ENCODE measurements at places on chromosomes 6 and 20. TPM values are rescaled to one million over a fixed set of nuclear protein-coding genes. Genes with fewer than 3 reads are reported as not detected.

GRCh38 chr6:161443848-161444247 is 170.0 kb upstream of the AGPAT4 start:
- DNase-seq: no peak

DNA sequence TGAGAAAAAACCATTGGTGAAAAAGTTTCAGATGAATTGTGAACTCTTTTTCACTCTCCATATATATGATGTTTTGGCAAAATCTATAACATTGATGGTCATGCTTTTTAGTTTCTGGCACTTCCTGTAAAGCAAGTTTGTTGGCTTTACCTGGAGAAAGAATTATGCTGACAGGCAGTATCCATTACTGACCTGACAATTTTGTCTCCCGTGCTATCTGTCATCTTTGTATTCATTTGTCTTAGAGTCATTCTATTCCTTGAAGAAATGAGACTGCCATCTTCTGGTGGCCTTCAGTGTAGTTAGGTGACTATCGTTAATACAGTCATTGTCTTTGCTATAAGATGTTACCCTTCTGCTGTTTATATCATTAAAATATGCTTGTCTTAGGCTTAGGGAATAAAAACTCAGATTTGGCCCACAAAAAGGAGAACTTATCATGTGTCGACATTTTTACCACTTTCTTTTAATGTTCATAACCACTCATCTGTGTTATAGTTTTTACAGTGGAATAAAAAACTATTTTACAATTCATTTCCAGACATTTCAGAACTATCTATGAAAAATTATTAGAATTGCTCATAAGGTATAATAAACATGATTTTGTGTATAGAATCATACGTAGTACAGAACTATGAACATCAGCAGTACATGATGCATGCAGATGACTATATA is 707.0 kb downstream of the EPM2A start:
- DNase-seq: no peak

DNA sequence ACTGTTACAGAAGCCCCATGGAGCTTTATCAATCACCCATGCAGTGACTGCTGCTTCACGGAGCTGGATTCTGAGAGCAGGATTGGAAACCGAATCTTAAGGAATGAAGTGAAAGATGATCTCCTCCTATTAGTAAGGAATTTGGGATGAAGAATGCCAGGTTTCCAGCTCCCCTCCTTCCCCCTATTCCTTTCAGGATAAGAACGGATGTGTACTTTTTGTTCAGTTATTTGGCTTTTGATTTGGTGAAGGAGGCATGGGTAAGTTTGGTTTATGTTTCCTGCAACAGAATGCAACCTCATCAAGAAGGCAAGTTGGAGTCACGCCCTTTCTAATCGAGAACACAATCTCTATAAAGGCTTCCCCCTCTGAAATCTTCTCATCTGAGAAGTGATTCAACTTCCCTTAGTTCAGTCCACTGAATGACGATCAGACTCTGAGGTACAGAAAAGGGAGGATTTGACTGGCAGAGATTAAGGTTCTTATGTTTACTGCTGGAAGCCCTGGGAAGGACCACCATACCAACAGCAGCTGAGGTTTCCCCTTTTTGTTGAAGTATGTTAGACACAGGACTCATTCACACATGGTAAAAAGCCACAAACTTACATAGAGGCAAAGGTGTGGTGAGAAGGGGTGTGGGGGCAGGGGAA is 5.5 kb downstream of the ELMO2 start:
- no peak for DNase-seq

DNA sequence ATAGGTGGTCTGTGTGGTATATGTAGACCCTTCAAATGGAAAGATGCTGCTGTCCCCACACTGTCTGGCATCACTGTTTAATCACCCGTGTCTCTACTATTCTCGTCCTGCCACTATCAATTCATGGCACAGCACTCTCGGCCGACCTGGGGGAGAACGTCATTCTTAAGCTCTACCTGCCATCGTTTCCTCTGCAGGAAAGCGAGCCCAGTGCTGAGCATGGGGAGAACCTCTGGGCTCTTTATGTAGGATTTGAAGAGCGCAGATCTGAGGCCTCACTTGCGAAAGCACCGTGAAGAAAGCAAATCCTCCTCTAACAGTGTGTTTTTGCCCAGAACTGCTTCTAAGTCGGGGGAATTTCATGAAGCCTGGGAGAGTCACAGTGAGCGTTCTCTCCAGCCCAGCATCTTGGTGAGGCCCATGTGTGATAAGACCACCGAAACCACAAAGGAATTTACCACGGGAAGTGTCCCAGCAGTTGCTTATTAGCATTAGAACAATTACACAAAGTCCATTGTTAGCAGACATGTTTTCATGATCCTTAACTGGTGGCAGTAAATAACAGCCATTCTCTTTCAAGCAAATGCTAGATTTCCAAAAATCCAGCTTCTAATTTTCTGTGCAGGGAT is 124.3 kb downstream of the SCML4 start:
- no peak for DNase-seq

GRCh38 chr6:156698239-156699016 is 78.8 kb upstream of the ARID1B start:
- no peak for DNase-seq

GRCh38 chr6:34638834-34639736 is 57.5 kb downstream of the ILRUN start:
- DNase-seq: no peak

DNA sequence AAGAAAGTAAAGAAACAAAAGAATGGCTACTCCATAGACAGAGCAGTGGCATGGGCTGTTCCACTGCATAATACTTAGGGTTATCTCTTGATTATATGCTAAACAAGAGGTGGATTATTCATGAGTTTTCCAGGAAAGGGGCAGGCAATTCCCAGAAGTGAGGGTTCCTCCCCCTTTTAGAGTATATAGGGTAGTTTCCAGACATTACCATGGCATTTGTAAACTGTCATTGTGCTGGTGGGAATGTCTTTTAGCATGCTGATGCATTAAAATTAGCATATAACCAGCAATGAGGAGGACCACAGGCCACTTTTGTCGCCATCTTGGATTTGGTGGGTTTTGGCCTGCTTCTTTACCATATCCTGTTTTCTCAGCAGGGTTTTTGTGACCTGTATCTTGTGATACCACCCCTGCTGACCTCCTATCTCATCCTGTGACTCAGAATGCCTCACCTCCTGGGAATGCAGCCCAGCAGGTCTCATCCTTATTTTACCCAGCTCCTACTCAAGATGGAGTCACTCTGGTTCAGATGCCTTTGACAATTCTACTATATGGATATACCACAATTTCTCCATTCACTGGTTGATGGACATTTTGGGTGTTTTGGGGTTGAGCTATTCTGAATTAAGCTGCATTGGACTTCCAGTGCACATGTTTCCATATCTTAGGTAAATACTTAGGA is 280.6 kb downstream of the FARS2 start:
- DNase-seq: peak; percentile 42

SLC22A3 gene
- total RNA-seq: 4.2 TPM

PDYN gene
- total RNA-seq: not detected

TGM3 gene
- total RNA-seq: not detected

SLC16A10 gene
- total RNA-seq: 0.63 TPM

RING1 gene
- 11.3 TPM for total RNA-seq

OXT gene
- total RNA-seq: 0.43 TPM

DNAH8 gene
- total RNA-seq: not detected

ZBTB46 gene
- total RNA-seq: 0.72 TPM

Measured in epithelial cell of proximal tubule (primary cell).